ENCODE measurements at places on chromosomes 13 and 19. TPM values are rescaled to one million over a fixed set of nuclear protein-coding genes. Genes with fewer than 3 reads are reported as not detected.

Gene RELB
- total RNA-seq = 72.7 TPM

Gene KIR2DL4
- not detected for total RNA-seq

DNA sequence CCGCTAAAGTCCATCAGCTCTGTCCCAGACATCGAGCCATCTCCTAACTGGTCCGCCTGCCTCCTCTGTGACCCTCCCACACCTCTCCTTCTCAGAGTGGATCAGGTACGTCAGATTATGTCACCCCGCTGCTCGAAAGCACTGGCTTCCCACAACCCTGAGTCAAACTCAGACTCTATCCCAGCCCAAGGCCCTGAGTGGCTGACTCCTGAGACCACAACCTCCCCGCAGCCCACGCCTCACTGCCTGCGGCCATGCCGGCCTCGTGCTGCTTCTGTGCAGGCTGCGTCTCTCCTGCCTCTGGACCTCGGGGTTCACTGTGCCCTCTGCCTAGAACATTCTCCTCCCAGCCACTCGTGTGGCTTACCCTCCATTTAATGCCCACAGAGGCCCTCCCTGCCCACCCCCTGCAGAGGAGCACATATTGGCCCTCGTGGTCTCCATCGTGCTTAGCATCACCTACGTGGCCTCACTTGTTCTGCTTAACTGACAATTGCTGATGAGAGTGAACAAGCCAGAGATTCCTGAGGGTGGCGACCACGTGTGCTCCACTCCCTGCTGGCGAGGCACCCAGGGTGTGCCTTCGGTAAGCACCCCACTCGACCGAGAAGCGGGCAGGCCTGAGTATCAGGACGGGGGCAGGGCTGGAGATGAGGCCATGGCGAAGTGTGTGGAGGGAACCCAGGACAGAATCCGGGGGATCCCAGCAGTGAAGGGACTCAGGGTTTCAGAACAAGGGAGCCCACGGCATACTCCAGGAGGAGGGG lies 13.5 kb upstream of the FKRP start:
- DNase-seq = no peak

DNA sequence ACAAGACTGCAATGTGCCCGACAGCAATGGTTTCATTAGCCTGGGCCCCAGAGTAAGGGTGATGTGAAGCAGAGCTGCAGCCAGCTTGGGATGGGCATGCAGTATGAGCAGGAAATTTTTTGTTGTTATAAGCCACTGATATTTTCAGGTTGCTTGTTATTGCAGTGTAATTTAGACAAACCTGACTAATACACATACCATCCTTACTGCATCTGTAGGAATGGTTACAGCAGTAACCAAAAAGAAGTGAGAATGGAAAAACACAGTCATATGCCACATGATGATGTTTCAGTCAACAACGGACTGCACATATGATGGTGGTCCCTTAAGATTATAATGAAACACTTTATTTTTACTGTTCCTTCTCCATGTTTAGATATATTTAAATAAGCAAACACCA lies 8.6 kb upstream of the POMP start:
- DNase-seq = no peak

- no peak for DNase-seq
Observed at GRCh38 chr13:67554286-67554685, 324.1 kb upstream of the PCDH9 start.

All from activated CD4-positive, alpha-beta T cell treated with anti-CD3 and anti-CD28 coated beads, Interleukin-2, amount 10 ng/mL, durations not matched to agents 24 days and 14 days (primary cell).